ENCODE measurements at places on chromosomes 11 and 22. TPM values are rescaled to one million over a fixed set of nuclear protein-coding genes. Genes with fewer than 3 reads are reported as not detected.

DNA sequence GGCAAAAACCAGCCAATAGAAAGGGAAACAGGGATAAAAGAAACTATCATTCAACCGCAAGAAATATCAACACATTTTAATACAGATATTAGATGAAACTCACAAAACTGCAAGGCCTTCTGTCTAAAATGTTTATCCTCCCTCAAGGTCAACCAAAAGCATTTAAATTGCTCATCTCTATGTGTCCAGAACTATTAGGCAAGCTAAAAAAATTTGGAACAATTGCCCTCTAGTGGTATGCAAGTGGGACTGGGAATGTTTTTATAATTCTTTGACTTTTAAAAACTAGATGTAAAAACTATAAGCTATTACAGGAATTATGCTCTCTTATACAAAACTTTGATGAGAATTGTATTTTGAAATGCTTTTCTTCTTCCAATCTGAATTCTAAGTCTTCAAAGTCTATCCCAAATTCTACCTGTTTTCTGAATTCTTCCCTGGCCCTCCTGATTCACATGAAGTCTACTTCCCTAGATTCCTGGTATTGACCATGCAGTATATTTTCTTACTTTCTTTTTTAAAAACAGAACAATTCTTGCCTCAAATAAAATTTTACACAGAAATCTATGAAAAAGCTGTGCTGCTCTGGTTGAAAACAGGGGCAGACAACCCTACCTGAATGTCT, 4.9 kb downstream of the CWC15 start:
- no peak for DNase-seq
- H3K36me3 ChIP-seq, result peaks cover 11% of the 10 kb centered on the region
- no peak overlapping the region for H3K4me3 ChIP-seq
- H3K27ac ChIP-seq, result no peak overlapping the region

GRCh38 chr22:38176170-38176741, 5.4 kb downstream of the PLA2G6 start:
- H3K36me3 ChIP-seq, result no peaks in the 10 kb centered on the region
- no peak overlapping the region for H3K4me3 ChIP-seq
- H3K4me1 ChIP-seq, result peaks cover 43% of the 10 kb centered on the region
- no peak for DNase-seq
- H3K27ac ChIP-seq, result no peak overlapping the region
- H3K27me3 ChIP-seq, result no peaks in the 10 kb centered on the region

GRCh38 chr11:20045098-20045688, 115.1 kb downstream of the DBX1 start:
- no peaks in the 10 kb centered on the region for H3K27me3 ChIP-seq
- peaks cover 7% of the 10 kb centered on the region for H3K36me3 ChIP-seq
- DNase-seq, result no peak
- H3K4me3 ChIP-seq, result no peak overlapping the region
- peaks cover 28% of the 10 kb centered on the region for H3K4me1 ChIP-seq

GRCh38 chr22:44068422-44069191, 44.5 kb downstream of the PARVB start:
- DNase-seq, result no peak
- H3K27ac ChIP-seq, result no peak overlapping the region
- no peaks in the 10 kb centered on the region for H3K27me3 ChIP-seq
- no peaks in the 10 kb centered on the region for H3K4me1 ChIP-seq
- no peaks in the 10 kb centered on the region for H3K36me3 ChIP-seq
- H3K4me3 ChIP-seq, result no peak overlapping the region

DNA sequence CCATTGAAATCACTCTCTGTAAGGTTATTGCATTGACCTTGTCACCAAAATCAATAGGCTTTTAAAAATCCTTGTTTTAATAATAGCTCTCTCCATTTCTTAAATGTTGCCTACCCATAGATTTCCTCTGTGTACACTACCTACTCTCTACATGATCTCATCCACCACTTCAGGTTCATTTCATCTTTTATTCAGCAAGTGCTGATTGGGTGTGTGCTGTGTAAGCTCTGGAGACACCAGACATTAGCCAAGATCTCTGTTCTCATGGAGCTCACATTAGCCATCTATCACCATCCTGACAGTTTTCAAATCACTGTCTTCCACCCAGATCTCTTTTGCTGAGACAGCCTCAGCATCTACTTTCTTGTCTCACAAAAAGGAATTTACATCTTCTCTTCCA, 4.4 kb upstream of the MS4A10 start:
- H3K27me3 ChIP-seq, result no peaks in the 10 kb centered on the region
- H3K4me1 ChIP-seq, result peaks cover 8% of the 10 kb centered on the region
- no peak overlapping the region for H3K27ac ChIP-seq
- no peak for DNase-seq
- no peak overlapping the region for H3K4me3 ChIP-seq

- peaks cover 3% of the 10 kb centered on the region for H3K4me1 ChIP-seq
- no peak overlapping the region for H3K27ac ChIP-seq
- no peaks in the 10 kb centered on the region for H3K27me3 ChIP-seq
These were observed 48.7 kb downstream of the TSPAN18 start for GRCh38 chr11:44775366-44775984.

DNA sequence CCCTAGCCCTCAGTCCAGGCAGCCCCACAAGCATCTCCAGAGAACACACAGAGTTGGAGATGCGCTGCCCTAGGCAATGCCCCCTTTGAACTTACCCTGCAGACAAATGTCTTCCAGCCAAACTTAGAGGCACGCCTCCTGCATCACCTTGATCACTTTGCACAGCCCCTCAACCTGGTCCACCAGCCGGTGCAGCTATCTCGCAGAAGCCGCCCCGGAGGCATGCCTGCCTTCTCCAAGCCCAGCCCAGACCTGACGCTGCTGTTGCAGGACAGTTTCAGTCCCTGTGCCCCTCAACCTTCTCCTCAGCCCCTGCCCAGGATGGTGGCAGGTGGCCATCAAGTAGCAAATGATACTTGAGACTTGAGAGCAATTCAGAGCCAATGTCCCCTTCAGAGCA, 16.7 kb upstream of the POU2AF1 start:
- H3K4me1 ChIP-seq, result no peaks in the 10 kb centered on the region
- no peak overlapping the region for H3K27ac ChIP-seq
- no peaks in the 10 kb centered on the region for H3K27me3 ChIP-seq
- no peak for DNase-seq

ZNF215 gene
- not detected for total RNA-seq

DDTL gene
- total RNA-seq, result 6.2 TPM

APOBEC3B gene
- 55.8 TPM for total RNA-seq

BATF2 gene
- 0.79 TPM for total RNA-seq

CHADL gene
- total RNA-seq, result not detected
